ENCODE measurements at places on chromosomes 7 and 10. TPM values are rescaled to one million over a fixed set of nuclear protein-coding genes. Genes with fewer than 3 reads are reported as not detected.

The PDE1C gene
- total RNA-seq: under 0.01 TPM

The ACTR3C gene
- total RNA-seq: 5.5 TPM

The ANKRD22 gene
- total RNA-seq: 11.0 TPM

The NUP205 gene
- total RNA-seq: 66.3 TPM

The GARIN1A gene
- total RNA-seq: 0.78 TPM

The SPDYE6 gene
- total RNA-seq: not detected
